ENCODE measurements at places on chromosomes 5 and 9.

- no peak for DNase-seq
These were observed 36.8 kb upstream of the TJP2 start for GRCh38 chr9:69137311-69137710.

GRCh38 chr5:157311595-157311994 is 45.7 kb downstream of the CYFIP2 start:
- no peak for DNase-seq

GRCh38 chr9:110994771-110995241 is 43.5 kb downstream of the LPAR1 start:
- DNase-seq = no peak

- DNase-seq = no peak
These were observed 646.6 kb downstream of the TLE4 start for GRCh38 chr9:80218328-80218727.

Data from NCI-H2029 (cell line).